CD4-positive, alpha-beta T cell (primary cell): ENCODE measurements at places on chromosomes 12 and 14. TPM values are rescaled to one million over a fixed set of nuclear protein-coding genes. Genes with fewer than 3 reads are reported as not detected.

Gene GPR84
- 0.27 TPM for total RNA-seq

Gene AKAP3
- total RNA-seq, result 2.0 TPM

Gene CCDC177
- total RNA-seq, result not detected

Gene RFX4
- total RNA-seq, result not detected

Gene OR10G3
- total RNA-seq, result not detected

Gene RPL6
- total RNA-seq, result 1,794 TPM

Gene KRT78
- total RNA-seq, result not detected

Gene CFL2
- total RNA-seq, result 36.4 TPM

Gene ZCCHC8
- total RNA-seq, result 54.8 TPM

Gene ARHGAP9
- 370 TPM for total RNA-seq

Gene LRP1-AS
- not detected for total RNA-seq

Gene KRT1
- total RNA-seq, result 4.0 TPM

Gene AVPR1A
- total RNA-seq, result not detected

Gene NUBPL
- 8.2 TPM for total RNA-seq

Gene TMEM63C
- total RNA-seq, result 0.58 TPM

Gene DAO
- not detected for total RNA-seq

Gene SRRM4
- total RNA-seq, result not detected

Gene PRIMA1
- not detected for total RNA-seq

Gene KLRB1
- total RNA-seq, result 56.2 TPM

Gene TMEM117
- total RNA-seq, result 4.4 TPM

Gene MIPOL1
- 0.30 TPM for total RNA-seq

Gene TSHR
- not detected for total RNA-seq

Gene CAPZA3
- not detected for total RNA-seq

Gene PPP4R4
- total RNA-seq, result 3.5 TPM
